ENCODE measurements at places on chromosomes 3 and 15. TPM values are rescaled to one million over a fixed set of nuclear protein-coding genes. Genes with fewer than 3 reads are reported as not detected.

DNA sequence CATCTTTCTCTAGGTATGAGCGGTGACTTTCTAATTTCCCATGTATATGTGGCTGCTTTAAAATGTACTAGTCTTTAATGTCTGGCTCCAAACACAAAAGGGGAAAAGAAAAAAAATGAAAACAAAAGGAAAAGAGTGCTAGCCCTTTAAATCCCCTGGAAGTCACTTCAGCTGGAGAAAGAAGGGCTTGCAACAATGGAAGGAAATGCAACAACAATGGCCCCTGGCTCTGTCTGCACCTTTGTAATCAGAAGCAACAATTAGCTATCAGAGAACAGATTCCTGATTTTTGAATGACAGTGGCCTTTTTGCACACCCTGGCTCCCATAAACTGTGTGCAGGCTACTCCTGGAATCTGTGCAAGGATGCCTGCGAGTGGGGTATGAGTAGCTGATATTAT is 591.2 kb downstream of the FHIT start:
- no peak for DNase-seq

- DNase-seq, result no peak
These were observed 20.6 kb upstream of the SPTBN5 start for GRCh38 chr15:41914411-41914810.

GNAT1 gene
- 0.12 TPM for total RNA-seq

- DNase-seq, result peak; percentile 16
These were observed 634 bp downstream of the MINDY2 start for GRCh38 chr15:58771621-58772250.

GRCh38 chr3:98829246-98829832 is 66.2 kb downstream of the ST3GAL6 start:
- DNase-seq, result no peak

GRCh38 chr15:49589030-49589429 is 31.6 kb downstream of the FAM227B start:
- no peak for DNase-seq

SNX22 gene
- 0.74 TPM for total RNA-seq

GRCh38 chr15:95405447-95405846 is 925.1 kb upstream of the NR2F2 start:
- no peak for DNase-seq

DNA sequence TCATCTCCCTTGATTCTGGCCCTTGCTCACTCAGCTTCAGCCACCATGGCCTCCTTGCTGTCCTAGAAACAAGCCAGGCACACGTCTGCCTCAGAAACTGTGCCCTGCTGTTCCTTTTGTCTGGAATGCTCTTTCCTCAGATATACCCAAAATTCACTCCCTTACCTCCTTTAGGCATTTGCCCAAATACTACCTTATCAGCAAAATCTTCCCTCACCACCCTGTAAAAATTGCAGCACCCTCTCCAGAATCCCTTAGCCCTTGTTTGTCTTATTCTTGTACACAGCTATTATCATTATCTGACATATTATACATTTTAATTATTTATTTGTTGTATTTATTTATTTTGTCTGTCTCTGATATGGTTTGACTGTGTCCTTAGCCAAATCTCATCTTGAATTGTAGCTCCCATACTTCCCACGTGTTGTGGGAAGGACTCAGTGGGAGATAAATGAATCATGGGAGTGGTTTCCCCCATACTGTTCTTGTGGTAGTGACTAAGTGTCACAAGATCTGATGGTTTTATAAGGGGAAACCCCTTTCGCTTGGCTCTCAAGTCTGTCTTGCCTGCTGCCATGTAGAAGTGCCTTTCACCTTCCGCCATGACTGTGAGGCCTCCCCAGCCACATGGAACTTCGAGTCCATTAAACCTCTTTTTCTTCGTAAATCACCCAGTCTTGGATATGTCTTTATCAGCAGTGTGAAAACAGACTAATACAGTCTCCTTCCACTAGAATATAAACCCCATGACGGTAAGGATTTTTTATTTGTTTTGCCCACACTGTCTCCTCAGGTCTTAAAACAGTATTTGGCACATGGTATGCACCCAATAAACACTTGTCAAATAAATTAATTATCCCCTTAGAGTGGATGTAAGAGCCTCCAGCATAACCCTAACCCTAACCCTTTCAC is 60.0 kb upstream of the STT3B start:
- peak; percentile 37 for DNase-seq

DNA sequence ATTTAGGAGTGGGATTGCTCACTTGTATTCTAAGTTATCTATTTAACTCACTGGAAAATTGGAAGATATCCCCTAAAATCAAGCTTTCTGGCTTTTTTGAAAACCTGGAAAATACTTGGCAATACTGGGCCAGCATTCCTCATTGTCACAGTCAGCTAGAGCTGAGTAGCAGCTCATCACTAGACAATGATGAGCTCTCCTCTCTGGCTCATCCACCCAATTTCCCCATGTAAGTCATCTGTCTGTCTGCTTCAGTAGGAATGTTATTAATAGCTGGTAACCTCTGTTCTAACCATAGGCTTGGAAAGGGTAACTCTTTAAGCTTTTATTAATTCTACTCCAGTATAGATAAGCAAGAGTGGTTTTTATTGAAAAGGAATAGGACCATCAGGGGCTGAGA is 39.7 kb upstream of the PIK3R4 start:
- DNase-seq, result no peak

DNA sequence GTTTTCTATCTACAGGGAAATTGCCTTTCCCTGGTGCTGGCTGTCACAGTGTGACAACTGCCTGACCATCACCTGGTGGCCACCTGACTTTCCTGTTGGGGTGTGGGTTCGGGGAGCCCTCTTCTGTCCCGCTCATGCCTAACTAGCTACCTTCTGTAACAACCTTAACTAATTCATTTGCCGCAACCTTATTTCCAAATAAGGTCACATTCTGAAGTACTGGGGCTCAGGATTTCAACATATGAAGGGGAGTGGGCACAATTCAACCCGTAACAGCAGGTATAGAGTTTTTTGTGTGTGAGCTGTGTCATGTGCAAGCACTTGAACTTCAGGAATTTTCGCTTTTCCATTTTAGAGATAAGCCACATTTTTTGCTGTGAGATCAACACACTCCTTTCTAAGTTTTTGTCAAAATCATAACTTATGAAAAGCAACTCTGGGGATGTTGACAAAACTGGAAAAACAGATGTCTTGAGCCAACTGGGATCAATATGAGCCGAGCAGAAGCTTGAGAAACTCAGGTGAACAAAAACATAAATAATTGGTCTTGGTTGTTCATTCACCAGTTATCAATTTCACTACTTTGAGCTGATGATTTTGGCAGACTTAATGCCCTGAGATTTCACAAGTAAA is 242.0 kb upstream of the RGMA start:
- no peak for DNase-seq

DNA sequence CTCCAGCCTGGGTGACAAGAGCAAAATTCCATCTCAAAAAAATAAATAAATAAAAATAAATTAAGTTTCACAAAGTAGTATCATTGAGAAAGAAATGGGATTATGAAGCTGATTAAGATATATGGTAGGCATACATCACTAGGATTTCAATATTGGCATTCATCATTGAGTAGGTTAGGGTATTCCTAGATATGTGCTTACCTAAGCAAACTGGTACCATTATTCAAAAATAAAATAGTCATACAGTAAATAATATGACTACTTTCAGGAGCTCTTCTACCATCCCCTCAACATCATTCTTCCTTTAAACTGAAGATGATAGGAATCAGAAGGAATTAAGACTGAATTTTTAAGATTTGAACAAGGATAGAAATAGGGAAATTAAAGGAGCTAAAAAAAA is 66.6 kb downstream of the FRMD5 start:
- no peak for DNase-seq

GRCh38 chr3:97359977-97360376 is 404.6 kb upstream of the ARL6 start:
- no peak for DNase-seq

- no peak for DNase-seq
These were observed 204.6 kb upstream of the STRIT1 start for GRCh38 chr3:155497930-155498647.
